EL (cell line): ENCODE measurements at places on chromosomes 11 and 22.

DNA sequence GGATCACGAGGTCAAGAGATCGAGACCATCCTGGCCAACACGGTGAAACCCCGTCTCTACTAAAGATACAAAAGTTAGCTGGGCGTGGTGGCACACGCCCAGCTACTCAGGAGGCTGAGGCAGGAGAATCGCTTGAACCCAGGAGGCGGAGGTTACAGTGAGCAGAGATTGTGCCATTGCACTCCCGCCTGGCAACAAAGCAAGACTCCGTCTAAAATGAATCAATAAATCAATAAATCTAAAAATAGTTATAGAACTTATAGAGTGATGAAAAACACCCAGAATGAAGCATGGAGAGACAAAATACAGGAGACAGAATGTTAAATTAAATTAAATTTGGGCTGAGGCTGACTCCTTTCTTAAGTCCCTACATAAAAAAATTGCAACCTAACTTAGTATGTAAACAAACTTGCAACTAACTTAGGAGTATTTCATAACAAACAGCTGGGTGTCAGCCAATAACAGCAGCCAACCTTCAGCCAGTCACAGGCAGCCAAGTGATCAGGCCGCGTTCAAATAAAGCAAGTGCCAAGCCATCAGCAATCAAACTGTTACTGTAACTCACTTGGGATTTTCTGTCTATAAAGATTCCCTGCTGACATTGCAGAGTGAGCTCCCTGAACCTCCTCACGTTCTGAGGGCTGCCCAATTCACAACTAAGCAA, 7.3 kb upstream of the TP53AIP1 start:
- no peak for DNase-seq

DNA sequence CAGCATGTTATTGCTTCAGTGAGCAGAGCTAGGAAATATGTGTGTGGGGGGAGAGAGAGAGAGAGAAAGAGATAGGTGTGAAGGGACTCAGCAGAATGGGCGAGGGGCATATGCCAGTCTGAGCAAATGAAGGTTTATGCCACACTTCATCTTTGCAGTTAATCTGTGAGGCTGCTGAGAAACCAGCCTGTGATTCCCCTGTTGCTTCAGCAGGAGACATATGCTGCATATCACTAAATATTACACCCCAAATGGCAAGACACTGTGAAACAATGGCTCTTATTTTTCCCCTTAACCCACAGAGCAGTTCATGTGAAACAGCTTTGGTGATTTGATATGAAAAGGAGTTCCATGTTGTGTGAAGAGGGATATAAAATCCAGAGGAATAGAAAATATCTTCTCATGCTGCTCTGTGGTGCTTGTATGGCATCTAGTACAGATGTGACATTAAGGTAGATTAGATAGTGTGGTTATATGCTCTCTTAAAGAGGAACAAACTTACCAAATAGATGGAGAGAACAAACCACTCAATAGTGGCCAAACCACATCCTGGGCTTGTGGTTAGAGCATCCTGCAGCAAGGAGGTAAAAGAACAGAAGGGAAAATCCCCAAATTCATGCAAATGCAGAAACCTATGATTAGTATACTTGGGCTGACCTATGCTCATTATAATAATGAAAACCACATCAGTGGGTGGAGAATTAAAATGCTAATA, 864.2 kb downstream of the FAM181B start:
- no peak for DNase-seq

GRCh38 chr22:40314041-40314440, 32.3 kb upstream of the ADSL start:
- DNase-seq = no peak

DNA sequence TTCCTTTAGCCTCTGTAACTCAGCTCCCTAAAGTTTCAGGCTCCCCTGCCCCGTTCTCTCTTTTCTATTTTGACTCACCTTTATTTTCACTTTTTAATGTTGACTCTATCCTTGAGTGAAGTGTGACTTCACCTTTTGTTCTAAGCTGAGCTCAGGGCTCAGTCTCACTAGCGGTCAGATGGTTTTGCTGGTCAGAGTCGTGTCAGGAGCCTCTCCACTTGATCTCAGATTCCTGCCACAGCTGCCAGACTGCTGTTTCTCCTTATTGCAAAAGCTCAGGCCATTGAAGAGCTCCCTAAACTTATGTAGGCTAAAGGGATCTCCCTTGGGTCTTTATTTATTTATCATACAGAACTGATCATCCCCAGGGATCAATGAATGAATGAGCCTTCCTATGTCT, 13.7 kb upstream of the POU2AF2 start:
- no peak for DNase-seq

GRCh38 chr22:43448048-43448447, 36.2 kb downstream of the MPPED1 start:
- no peak for DNase-seq

DNA sequence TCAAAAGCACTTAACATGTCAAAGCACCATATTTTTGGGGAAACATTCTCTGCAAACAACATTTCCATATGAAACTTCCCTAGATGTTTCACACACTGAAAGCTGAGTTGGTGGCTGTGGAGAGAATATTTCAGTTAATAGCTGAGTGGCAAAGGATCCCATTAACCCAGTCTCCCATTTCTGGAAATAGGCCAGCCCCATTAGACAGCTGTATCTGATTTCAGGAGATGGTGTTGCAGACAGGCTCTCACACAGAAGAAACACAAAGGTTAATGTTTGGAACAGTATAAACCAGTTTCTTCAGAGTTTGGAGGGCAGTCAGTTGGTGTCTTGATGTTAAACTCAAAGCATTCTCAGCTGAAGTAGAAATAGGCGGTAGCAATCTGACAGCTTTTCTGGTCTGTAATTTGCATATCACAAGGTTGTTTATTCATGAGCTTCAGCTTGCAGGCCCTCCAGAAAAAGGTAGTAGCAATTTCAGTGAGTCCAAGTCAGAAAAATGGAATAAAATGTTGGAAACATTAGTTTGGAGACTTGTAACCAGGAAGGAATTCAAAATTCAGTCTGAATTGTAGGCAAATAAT, 15.5 kb upstream of the ZBTB44 start:
- DNase-seq = no peak

DNA sequence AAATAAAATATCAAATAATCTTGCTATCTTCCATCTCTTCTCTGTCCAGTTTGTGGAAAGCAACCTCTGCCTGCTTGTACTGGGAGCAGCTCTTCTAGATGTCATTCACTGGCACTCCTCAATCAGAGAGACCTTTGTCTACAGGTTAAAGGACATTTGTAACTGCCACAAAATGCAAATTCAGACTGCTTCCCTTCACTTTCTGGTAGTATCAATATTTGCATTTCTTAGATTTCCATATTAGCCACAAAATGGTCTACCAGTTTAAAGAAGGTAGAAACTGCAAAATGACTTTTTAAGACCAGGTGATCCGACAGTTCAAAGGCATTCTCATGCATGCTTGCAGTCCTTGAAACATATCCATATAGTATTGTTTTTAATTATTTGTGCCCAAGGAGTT, 51.7 kb upstream of the RCN1 start:
- no peak for DNase-seq

- peak; percentile 29 for DNase-seq
Observed at GRCh38 chr11:72421351-72421750, 13.0 kb downstream of the CLPB start.

DNA sequence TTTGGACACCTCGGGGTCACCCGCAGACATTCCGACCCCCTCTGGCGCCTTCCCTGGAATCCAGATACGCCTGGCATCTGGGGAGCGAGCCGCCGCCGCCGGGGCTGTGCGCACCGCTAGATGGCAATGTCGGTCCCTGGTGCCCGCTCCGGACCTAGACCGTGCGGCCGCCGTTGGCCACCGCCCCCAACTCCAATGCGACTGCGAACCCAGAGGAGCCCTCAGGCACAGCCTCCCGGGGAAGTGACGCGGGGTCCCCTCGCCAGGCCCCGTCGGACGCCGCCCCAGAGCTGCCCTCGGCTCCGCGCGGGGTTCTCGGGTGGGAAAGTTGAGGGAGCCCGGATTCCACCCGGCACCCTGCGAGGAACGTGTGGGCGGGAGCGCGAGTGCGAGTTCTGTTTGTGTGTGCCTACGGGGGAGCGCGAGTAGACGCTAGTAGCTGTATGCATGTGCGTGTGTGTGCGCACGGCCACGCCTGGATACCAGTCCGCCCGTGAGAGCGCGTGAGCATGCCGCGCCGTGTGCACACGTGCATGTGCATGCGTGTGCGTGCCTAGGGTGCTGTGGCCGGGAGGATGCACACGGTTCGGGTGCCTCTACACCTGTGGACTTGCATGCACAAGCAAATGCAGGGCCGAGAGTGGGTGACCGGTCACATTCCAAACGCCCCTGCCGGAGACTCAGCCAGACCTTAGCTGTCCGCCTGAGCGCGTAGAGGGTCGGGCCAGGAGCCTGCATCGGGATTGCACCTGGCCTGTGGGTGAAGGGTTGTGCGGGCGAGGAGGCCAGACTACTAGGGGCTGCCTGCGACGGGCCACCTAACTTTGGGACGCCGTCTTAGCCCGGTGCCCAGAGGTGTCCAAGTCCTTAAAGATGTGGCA, 1.9 kb downstream of the CHRM4 start:
- peak; percentile 78 for DNase-seq

GRCh38 chr11:29190313-29190712, 826.5 kb downstream of the KCNA4 start:
- DNase-seq = no peak
